ENCODE measurements at places on chromosomes 6 and 20.

GRCh38 chr6:147054158-147054557 is 150.1 kb upstream of the STXBP5 start:
- DNase-seq: no peak

DNA sequence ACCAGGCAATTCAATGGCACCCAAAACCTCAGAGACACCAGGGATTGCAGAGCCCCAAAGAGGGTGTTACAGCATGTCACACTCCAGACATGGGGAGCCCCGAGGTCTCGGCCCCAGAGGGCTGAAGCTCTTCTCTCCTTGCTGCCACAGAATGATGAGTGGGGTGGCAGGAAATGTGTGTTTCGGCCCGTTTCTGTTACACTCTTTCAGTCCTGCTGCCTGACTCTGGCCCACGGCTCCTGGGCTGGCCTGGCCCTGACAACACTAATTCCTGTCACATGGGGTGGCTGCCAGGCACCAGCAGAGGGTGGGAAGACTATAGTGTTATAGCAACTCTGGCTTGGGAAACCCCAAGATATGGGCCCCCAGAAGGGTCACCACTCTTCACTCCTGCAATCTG is 183.6 kb downstream of the KHDRBS2 start:
- DNase-seq: no peak

DNA sequence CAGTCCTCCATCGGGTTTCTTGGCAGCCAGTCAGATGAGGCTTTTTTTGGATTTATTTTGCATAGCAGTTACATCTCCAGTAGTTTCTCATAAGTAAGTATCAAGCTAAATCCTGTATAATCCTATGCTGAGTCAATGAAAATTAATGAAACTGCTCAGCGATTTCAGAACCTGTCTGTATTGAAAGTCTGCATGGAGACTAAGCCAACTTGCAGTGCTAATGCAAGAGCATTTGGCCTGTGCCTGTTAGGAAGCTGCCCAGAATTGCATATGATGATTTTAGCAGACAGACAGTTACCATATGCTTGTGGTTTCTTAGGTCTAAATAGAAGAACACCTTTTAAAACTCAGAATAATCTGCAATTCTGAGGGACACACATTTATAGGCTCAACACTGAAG is 25.2 kb upstream of the LRRN4 start:
- no peak for DNase-seq

GRCh38 chr6:53095716-53096115 is 30.5 kb downstream of the FBXO9 start:
- no peak for DNase-seq

- DNase-seq: no peak
Observed at GRCh38 chr6:22133357-22133756, 163.5 kb downstream of the PRL start.

GRCh38 chr6:75081921-75082320 is 123.9 kb downstream of the COL12A1 start:
- no peak for DNase-seq

DNA sequence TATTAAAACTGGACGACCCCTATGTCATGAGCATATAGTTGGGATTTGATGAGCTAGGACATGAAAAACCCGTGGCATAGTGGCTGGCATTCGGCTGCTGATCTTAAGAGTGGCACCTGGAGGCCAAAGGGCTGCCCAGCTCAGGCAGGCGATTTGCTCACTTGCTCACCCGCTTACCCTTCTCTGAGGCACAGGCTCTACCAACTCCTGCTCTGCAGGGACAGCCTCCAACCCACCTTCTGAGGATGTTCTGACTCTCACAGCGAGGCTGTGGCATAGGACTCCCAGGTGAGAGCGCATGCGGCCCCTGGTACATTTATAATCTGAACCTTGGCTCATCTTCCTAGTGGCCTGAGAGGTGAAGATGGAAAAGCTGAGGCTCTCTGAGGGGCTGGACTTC is 995 bp downstream of the RSPO4 start:
- no peak for DNase-seq

DNA sequence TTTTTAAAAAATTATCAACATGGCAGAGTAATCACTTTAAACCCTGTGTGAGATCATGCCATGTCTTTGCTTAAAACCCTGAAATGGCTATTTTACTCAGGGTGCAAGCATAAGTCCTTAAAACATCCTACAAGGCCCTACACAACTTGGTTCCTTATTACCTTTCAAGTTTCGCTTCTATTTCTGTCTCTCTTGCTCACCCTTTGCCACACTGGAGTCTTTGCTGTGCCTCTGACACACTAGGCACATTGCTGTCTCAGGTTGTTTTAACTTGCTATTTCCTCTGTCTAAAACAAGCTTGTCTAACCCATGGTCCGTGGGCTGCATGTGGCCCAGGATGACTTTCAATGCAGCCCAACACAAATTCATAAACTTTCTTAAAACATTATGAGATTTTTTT is 55.6 kb downstream of the KIAA0408 start:
- DNase-seq: no peak

GRCh38 chr6:132257561-132257960 is 143.7 kb downstream of the MOXD1 start:
- DNase-seq: no peak

GRCh38 chr6:168428052-168428826 is 12.7 kb upstream of the SMOC2 start:
- DNase-seq: no peak

GRCh38 chr6:1913577-1913976 is 303.9 kb downstream of the FOXC1 start:
- no peak for DNase-seq

DNA sequence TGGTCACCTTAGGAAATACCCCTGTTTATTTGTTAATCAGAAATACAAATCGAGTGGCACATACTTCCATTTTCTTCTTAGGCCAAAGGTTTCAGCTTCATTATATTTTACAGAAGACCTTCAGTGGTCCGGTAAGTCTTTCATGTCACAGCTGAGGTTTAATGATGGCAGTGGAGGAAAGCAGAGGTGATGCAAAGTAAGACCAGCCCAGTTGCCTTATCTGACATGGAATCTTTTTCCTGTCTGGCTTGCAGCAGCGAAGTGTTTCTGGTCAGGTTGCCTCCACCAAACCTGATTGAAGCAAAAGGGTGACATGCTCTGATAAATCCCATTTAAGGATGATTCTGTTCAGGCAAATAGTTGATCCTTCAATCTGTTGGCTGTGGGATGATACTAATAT is 100.0 kb downstream of the PRDM1 start:
- no peak for DNase-seq

DNA sequence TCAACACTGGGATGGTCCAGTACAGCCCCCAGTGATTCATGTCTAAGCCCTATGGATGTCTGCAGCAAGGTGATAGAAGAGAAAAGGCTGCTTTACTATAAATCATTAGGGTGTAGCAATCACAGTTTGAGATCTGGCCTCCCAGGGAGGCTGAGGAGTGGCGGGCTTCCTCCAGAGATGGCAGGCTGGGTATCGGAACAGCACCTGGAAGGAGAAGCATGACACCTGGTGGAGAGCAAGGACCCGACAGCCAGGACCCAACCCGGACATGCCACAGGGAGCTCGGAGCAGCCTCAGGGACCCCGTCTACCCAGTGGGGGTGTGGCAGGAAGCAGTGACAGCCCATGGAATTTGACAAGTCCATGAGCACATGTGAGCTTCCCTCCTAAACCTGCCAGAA is 114.8 kb upstream of the CD93 start:
- no peak for DNase-seq

GRCh38 chr20:24842918-24843715 is 106.0 kb upstream of the CST7 start:
- no peak for DNase-seq

- no peak for DNase-seq
Observed at GRCh38 chr6:106849676-106850332, 124.7 kb downstream of the CD24 start.

DNA sequence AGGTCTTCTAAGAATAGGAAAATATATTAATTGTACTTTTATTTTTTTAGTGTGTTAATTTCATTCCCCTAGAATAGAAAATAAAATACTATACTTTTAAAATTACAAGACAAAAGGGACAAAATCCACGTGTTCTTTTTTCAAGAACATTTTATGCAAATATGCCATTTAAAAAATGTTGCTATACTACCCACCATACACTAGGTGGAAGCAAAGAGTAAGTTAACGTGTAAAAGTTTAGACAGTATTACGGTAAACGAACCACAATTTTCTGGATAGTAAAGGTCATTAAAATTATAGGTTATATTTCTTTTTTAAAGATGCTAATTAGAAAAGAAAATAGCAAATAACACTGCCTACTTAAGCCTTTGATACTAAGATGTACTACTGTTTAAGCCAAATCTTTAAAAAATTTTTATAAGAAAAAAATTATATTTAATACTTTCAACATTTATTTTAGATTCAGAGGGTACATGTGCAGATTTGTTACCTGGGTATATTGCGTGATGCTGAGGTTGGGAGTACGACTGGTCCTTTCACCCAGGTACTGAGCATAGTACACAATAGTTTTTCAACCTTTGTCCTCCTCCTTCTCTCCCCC is 287.6 kb downstream of the PHF3 start:
- DNase-seq: no peak

DNA sequence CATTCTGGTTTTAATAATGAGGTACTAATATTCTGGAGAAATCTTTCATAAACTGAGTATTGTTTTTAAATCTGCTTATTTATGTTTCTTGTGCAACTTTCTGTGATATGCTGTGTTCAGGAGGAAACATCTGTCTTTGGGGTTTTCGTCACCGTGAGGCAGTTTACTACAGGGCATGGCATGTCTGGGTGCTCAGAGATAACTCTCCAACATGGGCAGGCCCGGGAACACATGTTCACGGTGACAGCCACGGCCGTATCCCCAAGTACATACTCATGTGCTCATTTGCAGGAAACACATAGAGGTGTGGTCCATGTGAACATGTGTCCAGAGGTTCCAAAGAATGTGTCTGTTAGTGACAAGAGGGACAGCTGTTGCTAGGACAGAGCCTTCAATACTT is 62.1 kb upstream of the CNKSR3 start:
- DNase-seq: no peak

- DNase-seq: no peak
Observed at GRCh38 chr6:165615636-165616035, 47.4 kb downstream of the PDE10A start.

GRCh38 chr20:63574156-63574828 is at the start of gene HELZ2:
TSS of gene HELZ2 (minus strand) at chr20:63574239. CDS start at chr20:63572385, 1,854 bp downstream.
- DNase-seq: peak; percentile 79

- DNase-seq: no peak
Observed at GRCh38 chr20:1429143-1429728, 36.4 kb upstream of the FKBP1A start.

GRCh38 chr20:61396262-61396848 is 144.3 kb downstream of the CDH4 start:
- DNase-seq: no peak

DNA sequence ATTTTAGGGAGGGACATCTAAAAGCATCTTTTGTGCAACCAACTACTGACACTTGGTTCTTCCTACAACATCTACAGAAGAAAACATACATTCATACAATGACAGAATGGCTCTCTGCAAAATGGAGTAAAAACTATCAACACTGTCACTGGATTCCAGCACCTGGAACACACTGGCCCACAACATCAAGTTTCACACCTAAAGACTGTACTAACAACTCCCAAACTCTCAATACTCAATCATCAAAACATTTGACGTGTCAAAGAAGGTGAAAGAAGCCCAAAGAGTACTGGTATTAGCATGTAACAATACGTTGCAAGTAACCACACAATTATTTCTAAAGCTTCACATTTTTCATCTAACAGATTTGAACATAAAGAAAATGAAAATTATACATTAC is 2.1 kb downstream of the CPNE1 start:
- no peak for DNase-seq

- no peak for DNase-seq
Observed at GRCh38 chr20:19706463-19706862, 51.6 kb upstream of the RIN2 start.

GRCh38 chr6:100366419-100366818 is 98.3 kb downstream of the SIM1 start:
- DNase-seq: no peak

- DNase-seq: no peak
Observed at GRCh38 chr6:36230371-36230770, 33.8 kb downstream of the BRPF3 start.
